NCI-H1092 treated with DMSO at 0.1 percent for 48 hours (cell line): ENCODE measurements at places on chromosomes 6 and 20.
A peak's percentile ranks its signal among the peaks of the same experiment; 100 is the strongest.

DNA sequence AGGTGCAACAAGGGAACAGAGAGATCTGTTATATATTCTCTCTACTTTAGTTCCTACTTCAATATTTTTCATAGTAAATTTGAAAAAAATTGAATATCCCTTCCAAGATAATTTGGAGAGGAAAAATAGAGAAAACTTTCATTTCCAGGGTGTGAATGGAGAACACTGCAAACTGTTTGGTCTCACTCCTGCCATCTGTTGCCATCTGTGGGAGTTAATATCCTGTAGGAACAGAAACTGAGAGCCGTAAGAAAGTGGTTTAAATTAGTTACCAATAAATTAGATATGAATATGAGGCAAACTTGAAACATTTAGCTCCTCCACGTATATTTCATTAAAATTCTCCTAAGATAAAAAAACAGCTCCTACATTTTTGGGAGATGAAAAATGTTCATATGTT is 4.2 kb downstream of the ZNF337 start:
- no peak for DNase-seq

- no peak for DNase-seq
Measured at GRCh38 chr6:34226731-34227586, 9.7 kb upstream of the HMGA1 start.

GRCh38 chr20:55557191-55557590 is 448.1 kb downstream of the CBLN4 start:
- DNase-seq: no peak

DNA sequence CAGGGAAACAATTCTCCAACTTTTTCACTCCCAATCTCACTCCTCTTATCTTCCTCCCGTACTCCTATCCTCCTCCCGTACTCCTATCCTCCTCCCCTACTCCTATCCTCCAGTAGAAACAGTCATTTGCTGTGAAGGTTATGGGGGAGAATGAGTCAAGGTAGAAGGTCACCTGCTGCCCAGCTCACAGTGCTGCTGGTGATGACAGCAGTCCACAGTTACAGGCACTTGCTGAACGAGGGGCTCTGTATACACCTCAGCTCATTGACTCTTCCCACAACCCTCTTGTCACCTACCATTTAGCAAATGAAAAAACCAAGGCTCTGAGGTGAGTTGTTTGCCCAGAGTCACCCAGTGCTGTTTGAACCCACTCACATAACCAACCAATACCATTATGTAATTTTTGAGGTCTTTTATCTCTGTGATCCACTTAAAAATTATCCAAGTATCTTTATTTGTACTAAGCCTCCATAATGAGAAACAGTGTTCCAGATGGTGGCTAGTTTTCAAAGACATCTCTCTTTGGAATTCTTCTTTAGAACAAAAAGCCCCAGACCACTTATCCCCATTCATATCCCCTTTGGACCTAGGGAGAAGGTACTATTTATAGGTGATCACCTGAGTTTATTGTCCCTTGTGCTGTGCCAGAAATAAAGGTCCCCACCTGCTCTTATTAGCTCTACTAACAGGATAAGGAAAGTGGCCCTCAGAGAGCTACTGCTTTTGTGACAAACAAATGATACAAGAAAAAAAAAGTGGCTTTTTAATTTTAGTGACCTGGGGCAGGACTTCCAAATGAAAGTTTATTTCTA is 53.2 kb downstream of the PTPN1 start:
- DNase-seq: peak; percentile 60

DNA sequence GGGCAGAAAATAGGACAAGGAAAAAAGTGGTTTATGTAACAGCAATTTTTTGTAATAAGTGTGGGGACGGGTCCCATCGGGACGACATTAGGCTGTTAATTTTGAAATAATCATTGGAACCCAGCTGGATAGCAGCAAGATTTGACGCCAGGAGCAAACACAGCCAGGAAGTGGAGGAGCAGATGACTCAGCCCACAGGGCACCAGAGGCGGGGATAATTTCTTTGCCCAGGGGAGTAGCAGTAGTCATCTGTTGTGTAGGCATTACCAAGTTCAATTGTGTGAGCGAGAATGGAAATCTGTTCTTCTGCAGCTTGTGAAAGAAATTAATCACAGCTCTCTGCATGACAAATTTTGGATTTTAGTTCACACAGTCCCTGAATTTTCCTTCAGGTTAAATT is 22.6 kb upstream of the RIN2 start:
- peak; percentile 11 for DNase-seq

GRCh38 chr6:793261-793660 is 100.3 kb upstream of the EXOC2 start:
- DNase-seq: no peak

DNA sequence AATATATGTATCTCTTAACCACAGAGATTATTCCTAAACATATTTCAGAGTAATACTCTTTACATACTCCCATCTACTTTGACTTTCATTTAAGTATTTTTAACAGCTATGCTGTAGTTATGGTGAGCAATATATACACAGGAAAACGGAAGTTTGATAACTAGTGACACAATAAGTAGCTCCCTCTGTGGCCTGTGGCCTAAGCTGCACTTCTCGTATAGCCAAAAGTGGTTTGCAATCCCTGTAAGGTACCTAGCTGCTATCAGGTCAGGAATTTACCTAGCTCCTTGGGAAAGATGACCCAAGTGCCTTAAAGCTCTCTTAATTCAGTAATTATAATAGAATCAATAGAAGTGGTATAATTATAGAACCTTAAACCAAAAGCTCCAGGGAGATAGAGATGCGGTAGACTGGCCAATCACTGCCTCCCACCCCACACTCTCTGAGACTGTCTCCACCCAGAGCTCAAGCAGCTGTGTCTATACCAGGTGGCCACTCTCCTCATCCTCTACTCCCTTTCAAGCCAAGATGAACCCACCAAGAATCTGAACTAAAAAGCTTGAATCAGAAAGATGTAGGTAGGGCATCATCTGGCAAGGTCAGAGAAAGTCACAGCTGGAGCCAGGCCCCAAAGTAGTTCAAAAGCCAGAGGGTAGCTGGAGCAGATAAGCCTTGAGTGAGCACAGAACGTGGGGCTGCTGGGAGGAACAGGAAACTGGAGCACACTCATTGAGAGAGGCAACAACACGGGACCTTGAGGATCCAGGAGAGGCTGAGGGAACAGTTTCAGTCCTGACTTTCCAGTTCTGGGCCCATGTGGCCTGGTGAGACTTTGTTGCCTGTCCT is 84.9 kb upstream of the ASF1A start:
- DNase-seq: no peak
